ENCODE measurements at places on chromosomes 7 and 10.

- no peak for DNase-seq
Observed at GRCh38 chr7:143455942-143456341, 12.7 kb downstream of the TAS2R60 start.

- no peak for DNase-seq
Observed at GRCh38 chr10:79482304-79482703, 30.0 kb upstream of the EIF5AL1 start.

DNA sequence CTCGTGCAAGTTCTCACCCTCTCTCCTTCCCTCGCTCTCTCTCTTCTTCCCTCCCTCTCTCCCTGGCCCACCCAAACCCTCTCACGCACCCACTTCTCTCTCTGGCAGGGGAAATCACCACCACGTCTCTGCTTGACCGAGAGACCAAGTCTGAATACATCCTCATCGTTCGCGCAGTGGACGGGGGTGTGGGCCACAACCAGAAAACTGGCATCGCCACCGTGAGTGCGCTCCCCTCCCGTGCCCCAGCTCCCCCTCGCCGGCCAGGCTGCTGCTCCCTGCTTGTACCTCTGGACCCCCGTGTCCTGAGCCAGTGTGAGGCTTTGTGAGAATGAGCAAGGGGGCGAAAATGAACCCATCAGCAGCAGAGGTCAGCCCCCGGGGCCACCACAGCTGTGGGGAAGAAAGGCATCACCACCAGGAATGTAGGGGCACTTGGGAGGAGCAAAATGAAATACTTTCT is 25.5 kb downstream of the C10orf105 start:
- no peak for DNase-seq

DNA sequence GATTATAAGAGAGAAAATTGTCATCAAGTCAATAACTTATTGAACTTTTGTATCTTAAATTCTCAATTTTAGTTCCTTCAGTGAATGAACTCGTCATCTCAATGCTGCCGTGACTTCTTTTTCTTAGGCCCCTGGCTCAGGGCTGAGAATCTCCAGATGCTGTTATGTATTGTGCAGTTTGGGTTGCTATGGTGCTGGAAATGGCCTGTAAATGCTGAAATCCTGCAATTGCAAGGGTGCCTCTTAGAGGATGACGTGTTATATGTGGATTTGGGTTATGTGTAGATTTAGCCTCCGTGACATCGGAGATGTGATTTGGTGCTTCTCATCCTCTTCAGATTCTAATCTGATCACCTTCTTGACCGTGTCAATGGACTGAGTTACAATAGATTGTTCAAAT is 55.7 kb upstream of the ZRANB1 start:
- no peak for DNase-seq

DNA sequence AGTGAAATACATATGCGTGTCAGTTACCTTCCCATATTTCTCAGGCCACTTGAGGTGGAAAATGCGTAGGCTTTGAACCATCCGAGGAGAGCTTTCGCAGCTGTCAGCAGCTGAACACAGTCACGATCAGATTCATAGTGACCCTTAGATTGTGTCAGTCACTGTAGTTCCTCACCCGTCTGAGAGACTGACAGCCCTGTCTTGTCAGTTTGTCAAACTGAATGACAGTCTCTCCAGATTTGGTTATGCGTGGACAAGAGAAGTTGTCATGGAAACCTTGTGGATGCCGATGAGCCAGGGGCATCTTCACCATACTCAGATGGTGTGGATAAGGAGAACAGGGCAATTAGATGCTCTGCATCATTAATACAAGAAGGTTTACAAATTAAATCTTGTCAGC is 546.3 kb downstream of the TYW1 start:
- DNase-seq = no peak

GRCh38 chr7:26538689-26539088 is 247.0 kb downstream of the SNX10 start:
- DNase-seq = no peak

DNA sequence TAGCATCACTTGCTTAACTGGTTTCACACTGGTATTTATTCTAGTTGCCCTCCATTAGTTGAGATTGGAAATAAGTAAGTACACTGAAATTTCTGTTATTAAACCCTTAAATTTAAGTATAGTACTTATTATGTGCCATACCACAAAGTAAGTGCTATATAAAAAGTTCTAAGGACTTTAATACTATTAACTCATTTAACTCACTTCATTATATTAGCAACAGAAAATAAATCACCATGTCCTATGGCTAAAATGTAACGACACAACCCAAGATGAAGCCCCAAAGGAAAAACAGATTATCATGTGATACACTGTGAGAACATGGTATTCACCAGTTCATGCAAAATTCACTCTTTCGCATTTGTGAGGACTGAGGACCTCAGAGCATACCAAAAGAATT is 70.5 kb downstream of the AGMO start:
- no peak for DNase-seq

DNA sequence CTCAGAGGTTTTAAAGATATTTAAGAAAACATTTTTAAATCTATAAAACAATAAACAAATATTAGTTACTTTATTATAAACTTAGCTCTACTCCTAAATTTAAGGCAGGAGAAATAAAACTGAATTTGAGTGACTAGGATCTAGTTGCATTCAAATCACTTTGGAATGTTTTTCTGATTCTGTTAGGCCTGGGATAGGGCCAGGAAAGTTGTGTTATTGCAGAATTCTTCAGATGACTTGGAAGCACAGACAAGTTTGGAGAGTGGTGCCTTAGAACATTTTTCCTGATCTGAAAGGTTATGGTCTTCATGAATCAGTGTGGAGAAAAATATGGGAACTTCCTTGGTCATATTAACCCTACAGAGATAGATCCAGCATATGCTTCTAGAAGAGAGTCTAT is 15.6 kb upstream of the SLC25A13 start:
- no peak for DNase-seq

DNA sequence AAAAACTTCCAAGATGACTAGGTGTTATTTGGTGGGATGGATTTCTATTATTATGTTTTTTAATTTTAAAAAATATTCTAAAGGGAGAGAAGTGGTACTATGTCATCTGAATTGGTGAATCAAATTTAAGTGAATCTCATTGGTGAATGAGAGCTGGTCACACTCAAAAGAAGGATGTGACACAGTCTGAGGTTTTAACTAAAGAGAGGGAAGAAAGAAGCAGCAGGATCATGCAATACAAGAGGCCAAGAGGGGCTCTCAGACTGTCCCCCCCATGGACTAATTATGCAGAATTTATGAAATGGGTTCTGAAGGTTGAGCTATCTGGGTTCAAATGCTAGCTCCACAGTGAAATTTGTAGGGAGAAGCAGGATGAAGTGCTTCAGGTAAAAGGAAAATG is 16.2 kb downstream of the MACC1 start:
- DNase-seq = no peak

- DNase-seq = no peak
Observed at GRCh38 chr10:122828716-122829255, 16.9 kb downstream of the CUZD1 start.

DNA sequence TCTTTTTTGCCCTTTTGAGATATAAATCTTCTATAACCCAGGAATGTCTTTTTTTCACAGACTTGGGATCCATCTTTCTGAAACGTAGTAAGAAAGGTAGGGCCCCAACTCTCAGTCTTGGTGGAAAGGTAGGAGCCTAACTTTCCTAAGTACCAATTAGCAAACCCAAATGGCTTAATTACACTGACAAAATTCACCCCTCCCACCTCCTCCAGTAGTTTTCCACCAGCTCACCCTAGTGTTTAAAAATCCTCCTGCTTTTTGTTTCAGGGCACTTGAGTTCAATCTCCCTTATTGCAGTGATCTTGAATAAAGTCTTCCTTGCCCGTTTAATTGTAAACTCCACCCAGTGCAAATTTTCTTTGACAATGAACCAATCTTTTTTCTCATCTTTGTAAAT is 600.0 kb downstream of the PHTF2 start:
- DNase-seq = no peak

- no peak for DNase-seq
Observed at GRCh38 chr10:72170263-72170662, 45.5 kb upstream of the ANAPC16 start.

DNA sequence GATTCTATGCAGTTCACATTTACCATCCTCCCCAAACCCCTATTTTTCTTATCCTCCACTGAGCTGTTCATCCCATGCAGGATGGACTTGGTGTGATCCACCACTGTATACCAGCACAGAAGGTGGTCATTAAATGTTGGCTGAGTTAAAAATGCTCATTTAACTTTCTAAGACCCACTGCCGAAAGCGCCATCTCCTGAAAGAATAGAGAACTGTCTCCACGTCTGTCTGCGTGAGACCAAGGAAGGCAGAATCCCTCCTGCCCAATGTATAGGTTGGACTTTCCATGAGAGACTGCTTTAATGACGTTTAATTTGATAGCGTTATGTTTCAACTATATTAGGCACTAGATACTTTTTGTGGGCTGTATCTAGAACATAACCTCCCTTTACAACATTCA is 124.3 kb downstream of the GPAM start:
- DNase-seq = no peak

DNA sequence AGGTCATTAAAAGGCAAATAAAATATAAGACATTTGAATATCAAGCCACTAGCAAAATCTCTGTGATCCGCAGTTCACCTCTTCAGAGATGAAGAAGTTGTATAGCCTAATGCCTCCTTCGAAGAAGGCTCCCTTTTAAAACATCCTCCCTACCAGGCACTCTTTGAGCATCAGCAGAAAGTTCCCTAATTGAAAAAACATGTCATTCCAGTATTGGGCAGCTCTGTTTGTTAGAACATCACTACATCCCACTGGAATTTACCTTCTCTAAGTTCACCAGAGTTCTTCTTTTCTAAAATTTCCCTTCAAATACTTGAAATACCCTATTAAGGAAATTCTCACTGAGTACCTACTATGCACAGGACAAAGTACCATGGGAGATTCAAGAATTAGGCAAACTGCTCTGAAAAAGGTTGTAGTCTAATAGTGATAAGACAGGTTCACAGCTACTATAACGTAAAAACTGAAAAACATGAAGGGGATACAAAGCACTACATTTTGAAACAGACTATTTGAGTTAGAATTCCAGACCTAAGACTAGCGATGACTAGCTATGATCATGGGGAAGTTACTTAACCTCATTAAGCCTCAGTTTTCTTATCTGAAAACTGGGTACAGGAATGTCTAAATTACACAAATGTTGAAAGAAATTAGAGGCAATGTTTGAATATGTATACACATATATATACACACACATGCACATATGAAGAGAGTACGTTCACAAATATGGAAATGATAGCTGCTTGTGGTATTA is 128.7 kb downstream of the ELAPOR2 start:
- DNase-seq = no peak

DNA sequence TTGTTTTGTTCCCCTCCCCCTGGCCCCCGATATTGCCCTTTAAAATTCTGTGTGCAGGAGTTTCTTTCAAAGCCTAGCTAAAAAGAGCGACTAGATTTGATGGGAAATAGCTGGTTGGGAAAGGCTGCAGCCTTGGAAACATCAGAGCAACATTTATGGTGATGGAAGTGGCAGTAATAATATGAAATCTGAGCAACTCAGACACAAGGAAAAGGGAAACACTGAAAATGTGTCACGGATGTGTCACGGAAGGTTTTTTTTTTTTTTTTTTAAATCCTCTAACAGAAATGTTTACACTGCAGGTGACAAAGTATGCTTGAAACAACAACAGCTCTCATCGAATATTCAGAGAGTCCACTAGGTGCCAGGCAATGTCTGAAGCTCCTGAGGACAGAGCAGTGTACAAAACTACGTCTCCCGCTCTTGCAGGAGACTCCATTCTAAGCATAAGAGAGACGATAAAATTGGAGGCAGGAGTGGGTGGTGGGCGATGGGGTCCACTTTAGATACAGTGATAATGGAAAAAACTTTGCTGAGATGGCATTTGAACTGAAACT is 143.0 kb downstream of the RSU1 start:
- no peak for DNase-seq

- DNase-seq = no peak
Observed at GRCh38 chr7:41796331-41796730, 93.4 kb upstream of the INHBA start.

- no peak for DNase-seq
Observed at GRCh38 chr7:5050676-5051075, 5.0 kb downstream of the RBAK start.

- DNase-seq = no peak
Observed at GRCh38 chr7:29105191-29105590, 41.1 kb downstream of the CPVL start.

DNA sequence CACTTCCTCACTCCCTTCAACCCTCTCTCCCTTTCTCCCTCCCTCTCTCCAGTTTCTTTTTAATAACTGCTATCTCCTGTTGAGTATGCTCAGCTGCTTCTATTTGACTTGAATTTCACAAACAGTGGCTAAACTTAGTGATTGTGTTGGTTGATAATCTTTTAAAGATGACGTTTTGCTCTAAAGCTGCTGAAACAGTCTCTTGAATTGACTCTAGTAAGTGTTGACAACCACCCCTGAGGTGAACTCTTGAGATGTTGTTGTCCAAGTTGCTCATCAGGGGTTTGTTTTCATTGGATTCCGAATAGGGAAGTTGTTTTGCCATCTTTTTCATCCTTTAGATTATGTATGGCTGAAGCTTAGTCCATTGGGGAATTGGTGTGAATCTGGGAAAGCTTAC is 176.2 kb downstream of the TWIST1 start:
- no peak for DNase-seq

DNA sequence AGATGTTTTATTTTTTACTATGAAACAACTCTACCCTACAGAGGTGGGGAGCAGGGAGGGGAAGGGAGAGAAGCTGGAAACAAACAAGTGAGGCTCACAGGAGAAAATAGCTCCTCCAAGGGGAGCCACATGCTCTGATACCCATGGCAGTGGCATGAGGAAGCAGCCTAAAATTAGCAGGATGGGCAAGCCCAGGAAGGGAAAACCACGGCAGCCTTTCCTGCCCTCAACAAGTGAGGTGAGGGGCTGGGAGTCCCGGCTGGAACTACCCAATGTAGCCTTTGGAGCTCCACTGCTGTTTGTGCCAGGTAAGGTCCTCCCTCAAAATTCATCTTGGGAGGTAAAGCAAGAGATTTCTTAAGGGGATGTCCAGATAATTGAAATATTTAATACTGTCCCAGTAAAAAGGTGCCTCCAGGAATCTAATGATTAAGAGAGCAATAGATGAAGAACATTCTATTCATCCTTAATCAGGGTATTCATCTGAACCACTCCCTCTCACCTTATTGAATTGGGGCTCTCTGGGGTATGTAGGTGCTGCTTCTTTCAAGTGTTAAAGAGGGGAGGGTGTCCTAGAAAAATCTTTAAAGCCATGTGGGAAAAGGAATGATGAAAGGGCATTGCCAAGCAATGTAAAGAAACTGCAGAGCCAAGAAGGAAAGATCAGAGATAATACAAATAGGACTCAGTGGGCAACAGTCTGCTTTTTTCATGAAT is 12.8 kb upstream of the HERC4 start:
- no peak for DNase-seq

- DNase-seq = no peak
Observed at GRCh38 chr7:20021831-20022230, 195.4 kb downstream of the MACC1 start.
